ENCODE measurements at places on chromosomes 6 and 20.

DNA sequence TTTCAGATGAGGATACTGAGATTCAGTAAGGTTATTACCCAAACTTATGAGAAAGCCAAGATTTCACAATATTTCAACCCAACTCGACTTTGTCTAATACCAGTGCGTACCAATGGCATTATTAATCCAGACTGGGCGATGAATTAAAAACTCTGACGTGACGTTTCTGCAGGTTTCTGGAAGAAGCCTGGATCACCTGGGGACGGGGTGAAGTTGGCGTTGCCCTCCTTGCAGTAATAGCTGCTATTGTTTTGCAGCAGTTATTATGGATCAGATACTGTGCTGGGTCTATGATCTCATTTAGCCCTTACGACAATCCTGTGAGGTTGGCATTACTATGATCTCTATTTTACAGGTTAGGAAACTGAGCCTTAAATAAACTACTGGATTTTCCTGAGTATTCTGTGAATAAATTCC is 569 bp upstream of the CDC5L start:
- DNase-seq: no peak

DNA sequence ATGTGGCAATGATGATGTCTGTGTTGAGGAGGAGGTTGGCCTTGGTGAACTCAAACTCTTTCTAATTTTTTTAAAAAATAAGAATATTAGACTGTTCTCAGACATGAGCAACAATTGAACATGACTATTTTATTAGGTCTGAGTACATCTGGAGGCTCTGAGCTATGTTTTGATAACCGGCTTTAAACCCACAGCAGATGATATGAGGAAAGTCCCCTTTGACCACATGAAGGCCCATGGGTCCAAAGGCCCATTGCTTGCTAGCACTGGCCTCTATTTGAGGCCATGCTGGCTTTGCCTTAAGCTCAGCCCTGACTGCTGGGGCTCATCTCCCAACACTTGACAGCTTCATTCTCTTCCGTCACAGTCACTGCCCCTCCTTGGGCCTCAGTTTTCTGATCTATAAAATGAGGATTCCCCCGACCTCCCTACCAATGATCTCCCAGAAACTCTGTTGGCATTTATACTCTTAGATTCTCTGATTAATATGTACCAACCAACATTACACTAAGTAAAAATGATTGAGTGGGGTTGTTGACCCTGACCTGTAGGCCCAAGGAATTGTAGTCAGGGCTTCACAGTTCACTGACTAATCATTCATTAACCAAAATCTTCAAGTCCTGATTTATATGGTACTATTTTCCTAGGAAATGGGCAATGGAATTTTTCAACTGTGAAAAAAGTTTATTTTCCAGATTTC is 23.9 kb upstream of the TINAG start:
- DNase-seq: no peak

DNA sequence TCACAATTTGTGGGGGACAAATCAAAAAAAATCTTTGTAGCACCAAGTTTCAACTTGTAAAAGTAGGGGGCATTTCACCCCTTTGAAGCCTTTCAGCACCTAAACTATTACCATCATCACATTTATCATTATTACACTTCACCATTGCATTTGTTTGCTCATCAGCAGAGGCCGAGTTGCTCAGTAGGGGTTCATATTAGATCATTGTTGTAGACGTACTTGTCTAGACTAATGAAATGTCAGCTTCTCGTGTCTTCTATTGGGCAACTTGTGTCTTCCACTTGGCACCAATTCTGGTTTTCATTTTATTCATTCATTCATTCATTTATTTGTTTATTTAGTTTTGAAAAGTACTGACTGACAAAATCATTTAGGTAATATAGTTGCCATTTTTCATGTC is 338.3 kb upstream of the KCNQ5 start:
- DNase-seq: no peak

DNA sequence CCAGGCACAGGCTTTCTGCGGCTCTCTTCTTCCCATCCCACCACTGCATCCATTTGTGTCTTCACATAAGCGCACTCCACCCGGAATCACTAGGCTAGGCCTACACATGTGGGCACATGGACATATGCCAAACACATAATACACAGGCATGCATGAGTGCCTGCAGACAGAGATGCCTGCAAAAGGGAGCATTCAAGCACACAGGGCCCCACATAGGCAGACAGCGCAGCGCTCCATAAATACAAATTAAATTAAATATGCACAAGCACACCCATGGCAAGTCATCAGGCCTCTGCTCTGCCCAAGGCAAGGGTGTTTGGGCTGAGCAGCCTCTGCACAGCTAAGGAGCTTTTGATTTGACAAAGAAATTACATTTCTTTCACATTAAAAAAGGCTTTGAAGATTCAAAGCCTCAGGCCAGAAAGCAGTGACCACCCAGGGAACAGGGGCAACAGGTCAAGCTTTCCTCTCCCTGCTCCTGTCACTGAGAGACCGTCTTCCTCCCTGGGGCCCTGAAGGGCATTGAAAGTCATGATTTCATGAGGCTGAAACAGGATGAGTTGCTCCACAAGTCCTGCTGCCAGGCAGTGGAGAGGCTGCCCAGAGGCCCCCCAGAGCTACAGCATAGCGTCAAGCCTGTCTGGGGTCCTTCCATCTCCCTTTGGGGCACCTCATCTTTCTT is 134.2 kb upstream of the LRFN2 start:
- DNase-seq: peak; percentile 69

DNA sequence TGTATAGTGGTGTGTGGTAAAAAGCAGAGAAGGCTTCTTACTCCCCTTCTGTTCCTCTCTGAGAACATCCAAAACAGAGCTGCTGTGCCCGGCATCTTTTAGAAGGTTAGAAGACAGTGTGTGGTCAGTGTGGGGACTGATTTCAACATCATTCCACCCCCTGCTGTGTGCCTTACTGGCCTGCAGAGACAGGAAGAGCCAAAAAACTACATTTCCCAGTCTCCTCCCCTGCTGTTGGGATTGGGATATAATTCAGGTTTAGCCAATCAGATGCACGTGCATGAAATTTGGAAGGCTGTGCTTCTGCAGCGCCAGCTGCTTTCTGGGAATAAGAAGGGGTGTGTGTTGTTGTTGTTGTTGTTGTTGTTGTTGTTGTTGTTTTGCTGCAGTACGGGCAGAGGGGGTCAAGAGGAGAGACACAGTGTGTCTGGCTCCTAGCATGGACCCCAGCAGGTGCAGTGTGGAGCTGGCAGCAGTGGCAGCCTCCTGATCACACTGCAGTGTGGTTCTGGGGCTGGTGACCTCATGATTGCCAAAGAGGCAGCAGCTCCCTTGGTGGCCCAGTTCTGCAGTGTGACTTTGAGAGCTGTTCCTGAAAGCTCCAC is 74.7 kb downstream of the MRPL14 start:
- no peak for DNase-seq

- no peak for DNase-seq
These were observed 5.3 kb downstream of the NAA20 start for GRCh38 chr20:20022498-20022897.

- DNase-seq: no peak
These were observed 22.3 kb downstream of the COL20A1 start for GRCh38 chr20:63315240-63315689.

DNA sequence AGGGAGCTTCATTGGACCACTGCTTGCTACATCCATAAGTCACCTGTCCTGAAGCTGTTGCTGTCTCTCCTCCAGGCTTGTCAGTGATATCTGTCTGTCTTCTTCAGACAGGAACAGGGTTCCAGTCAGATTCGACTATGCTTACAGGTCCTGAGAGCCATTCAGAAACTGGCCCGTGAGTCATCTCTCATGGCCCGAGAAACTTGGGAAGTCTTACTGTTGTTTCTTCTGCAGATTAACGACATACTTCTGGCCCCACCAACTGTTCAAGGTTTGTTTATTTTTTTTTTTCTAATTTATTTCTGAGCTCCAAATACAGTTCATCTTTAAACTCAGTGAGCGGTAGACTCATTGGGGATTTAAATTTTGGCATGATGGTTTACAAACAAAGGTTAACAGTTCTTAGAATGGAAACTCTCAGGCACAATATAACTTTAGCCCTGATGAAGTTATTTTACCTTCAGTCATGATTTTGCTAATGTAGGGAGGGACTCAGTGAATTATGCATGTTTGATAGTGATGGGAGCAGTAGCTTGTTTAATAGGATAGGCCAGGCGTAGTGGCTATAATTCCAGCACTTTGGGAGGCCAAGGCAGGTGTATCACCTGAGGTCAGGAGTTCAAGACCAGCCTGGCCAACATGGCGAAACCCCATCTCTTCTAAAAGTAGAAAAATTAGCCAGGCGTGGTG is 24.7 kb downstream of the RALGAPB start:
- no peak for DNase-seq

GRCh38 chr6:105322499-105323225 is 80.2 kb downstream of the PREP start:
- no peak for DNase-seq

GRCh38 chr20:10696650-10697049 is 22.9 kb upstream of the JAG1 start:
- DNase-seq: no peak

DNA sequence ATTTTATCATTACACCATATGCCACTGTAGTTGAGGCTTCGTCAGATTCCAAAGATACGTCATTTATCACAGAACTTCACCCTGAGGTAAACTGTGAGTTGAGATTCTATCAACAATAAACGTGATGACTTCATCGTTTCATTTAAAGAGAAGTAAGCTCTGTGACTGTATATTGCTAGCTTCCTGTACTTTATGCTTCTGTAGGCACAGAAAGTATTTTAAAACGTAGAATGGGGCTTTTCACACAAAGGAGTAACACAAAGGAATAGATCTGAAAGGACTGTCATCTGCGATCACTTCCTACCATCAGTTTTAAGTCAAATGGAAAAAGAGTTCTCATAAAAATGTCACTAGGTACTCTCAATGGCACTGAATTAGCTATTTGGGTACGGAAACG is 234.4 kb upstream of the MCHR2 start:
- DNase-seq: no peak

Measured in ecto neural progenitor cell (in vitro differentiated cells).